ENCODE measurements at places on chromosomes 5 and 9. TPM values are rescaled to one million over a fixed set of nuclear protein-coding genes. Genes with fewer than 3 reads are reported as not detected.

The PCDHA5 gene
- not detected for total RNA-seq

DNA sequence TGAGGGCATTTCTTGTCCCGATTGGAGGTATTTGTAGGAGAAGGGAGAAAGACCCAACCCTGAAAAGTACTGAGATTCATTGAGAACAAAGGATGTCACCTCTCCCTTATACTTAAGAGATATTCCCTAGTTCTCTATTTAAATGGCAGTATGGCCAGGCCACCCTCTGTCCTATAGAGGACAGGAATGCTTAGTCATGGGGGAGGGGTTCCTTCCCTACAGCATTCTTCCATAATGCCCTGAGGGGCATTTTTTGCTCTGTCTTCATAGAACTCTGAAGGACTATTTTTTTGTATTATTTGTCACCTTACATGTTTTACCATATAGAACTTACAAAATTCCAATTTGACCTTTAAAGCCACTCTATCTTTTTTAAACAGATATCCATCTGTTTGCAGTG lies 176.3 kb downstream of the TMEM161B start:
- no peak for DNase-seq

DNA sequence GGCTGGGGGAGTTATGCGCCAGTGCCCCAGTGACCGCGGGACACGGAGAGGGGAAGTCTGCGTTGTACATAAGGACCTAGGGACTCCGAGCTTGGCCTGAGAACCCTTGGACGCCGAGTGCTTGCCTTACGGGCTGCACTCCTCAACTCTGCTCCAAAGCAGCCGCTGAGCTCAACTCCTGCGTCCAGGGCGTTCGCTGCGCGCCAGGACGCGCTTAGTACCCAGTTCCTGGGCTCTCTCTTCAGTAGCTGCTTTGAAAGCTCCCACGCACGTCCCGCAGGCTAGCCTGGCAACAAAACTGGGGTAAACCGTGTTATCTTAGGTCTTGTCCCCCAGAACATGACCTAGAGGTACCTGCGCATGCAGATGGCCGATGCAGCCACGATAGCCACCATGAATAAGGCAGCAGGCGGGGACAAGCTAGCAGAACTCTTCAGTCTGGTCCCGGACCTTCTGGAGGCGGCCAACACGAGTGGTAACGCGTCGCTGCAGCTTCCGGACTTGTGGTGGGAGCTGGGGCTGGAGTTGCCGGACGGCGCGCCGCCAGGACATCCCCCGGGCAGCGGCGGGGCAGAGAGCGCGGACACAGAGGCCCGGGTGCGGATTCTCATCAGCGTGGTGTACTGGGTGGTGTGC lies at the start of gene RXFP3:
TSS of gene RXFP3 (plus strand) at position 6 of the 636 bp plus-strand sequence. CDS start at position 361, 355 bp downstream.
- no peak for DNase-seq

DNA sequence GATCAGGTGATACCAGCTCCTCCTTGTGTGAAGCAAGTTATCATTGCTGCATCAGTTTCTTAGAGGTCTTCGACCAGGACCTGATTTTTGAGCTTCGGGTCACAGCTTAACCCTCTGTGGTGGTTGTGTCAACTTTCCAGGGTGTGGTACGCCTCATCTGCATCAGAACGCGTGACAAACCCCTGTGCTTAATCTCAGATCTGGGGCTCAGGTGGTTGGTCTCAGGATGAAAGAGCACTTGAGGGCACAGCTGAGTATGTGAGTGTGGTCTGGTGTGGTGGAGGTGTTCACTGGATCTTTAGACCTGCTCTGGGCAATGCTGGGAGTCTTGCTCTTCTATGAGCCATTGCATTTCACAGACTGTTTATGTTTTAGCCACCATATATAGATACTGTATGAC lies 64.1 kb downstream of the OSTF1 start:
- peak; percentile 63 for DNase-seq

DNA sequence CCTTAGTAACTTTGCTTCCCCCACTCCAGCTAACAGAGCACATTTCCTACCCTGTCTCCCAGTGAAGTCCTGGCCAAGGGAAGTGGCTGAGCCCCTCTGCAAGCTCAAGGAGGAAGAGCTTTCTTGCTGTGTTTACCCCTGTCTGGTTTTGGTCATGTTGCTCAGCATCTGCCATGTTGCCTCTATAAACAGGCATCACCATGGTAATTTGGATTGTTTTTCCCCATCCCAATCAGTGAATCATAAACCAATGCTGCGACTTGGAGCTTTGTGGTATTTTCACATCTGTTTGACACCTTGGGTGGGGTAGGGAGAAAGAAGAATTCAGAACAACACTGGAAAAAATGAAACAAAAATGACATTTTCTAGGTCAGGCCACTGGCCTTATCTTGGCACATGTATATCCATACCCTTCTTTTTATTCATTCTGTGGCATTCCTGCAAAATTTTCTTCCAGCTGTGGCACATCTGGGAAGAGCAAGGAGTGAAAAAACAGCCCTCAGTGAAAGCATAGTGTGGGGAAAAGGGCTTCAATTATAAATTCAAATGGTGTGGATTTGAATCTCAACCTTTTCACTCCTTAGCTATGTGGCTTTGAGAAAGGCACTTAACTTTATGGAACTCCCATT lies 42.5 kb downstream of the SLIT3 start:
- no peak for DNase-seq

The UGT3A2 gene
- not detected for total RNA-seq

DNA sequence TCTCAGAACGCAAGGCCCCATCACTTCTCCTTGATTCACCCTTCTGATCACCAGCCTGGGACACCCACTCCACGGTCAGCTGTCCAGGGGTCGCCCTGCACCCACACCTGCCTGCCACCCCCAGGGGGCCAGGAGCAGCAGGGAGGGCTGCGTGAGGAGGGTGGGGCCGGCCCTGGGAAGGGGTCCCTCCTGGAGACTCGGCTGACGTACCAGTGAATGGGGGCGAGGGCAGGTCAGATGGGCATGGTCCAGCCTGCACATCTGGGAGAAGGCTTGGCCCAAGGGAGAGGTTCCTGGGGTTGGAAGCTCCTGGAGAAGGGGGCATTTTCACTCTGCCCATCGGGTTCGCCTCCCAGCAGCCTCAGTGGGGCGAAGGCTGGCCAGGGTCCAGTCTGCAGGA lies 21.8 kb upstream of the SARDH start:
- DNase-seq: no peak

- no peak for DNase-seq
Measured at GRCh38 chr9:9799287-9799686, 813.5 kb downstream of the PTPRD start.

GRCh38 chr9:125652759-125653158 lies 54.2 kb downstream of the MAPKAP1 start:
- no peak for DNase-seq

The SLC6A7 gene
- not detected for total RNA-seq

The PHF24 gene
- total RNA-seq: 0.11 TPM

DNA sequence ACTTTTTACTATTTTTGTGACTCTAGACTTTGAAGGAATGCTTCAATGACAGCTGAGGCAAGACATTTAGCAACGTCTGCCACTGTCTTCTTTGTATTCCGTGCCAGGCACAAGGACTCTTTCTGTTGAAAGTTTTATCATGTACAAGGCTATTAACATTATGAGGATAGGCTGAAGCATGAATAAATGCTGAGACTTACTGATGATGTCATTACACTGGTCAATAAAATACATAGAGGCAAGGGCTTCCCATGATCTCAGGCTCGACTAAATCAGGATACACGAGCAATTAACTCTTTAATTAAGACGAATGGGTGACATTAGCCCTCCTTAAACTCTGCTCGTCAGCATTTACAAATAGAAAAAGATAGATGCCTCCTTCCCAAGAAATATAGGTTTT lies 1393.3 kb upstream of the WWC1 start:
- DNase-seq: no peak

- DNase-seq: no peak
Measured at GRCh38 chr5:2577312-2578036, 174.0 kb downstream of the IRX2 start.

- DNase-seq: no peak
Measured at GRCh38 chr9:108442627-108443018, 413.2 kb downstream of the ACTL7B start.

DNA sequence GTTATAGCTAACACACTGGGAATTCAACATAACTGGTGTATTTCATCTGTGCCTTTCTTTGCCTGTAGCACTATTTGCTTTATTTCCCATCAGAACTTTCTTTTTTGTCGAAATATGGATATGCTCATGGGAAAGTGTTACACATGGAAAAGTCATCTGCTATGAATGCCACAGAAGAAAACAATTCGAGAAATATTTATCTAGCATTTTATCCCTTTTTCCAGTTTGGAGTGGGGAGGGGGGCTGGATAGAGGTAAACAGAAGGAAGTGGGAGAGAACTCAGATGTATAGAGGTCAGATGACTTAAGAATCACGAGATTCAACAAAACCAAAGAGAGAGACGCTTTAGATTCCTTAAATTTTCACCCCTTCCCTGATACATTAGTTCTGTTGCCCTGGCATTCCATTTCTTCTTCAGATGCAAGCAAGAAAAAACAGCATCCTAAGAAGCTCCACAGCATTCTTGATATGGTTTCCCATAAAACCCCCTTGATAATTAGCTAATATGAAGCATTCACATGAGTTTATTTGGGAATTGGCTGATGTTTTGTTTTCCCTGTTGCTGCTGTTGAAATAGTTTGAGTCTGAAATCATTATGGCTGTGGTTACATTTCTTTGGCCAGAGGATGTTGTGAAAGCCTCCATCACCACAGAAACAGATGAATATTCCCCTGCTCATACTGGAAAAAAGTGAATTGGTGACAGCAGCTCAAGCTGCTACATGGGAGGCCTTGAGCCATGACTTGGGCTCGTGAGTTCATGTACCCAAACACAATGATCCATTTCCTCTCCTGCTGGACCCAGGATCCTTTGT lies 335.8 kb upstream of the DAB2 start:
- DNase-seq: no peak

DNA sequence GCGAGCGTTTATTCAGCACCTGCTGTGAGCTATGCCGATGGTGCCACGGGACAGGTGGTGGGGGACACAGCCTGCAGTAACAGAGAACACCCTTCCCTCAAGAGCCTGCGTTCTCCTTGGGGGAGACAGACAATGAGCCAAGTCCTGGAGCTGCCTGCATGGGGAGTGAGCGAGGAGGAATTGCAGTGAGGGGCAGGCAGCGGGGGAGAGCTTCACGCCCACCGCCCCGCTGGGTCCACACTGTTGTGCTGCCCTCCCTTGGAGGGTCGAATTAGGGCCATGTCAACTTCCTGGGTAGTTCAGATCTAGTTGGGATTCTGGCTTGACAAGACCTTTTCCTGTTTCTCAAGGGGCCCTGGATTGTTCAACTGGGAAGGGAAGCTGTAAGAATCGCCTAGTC lies 55.5 kb upstream of the N4BP3 start:
- no peak for DNase-seq

The FOXD1 gene
- total RNA-seq: 0.25 TPM

GRCh38 chr5:19547640-19548039 lies 440.4 kb downstream of the CDH18 start:
- DNase-seq: no peak

The TMEM171 gene
- not detected for total RNA-seq

GRCh38 chr5:134133188-134133994 lies 18.9 kb downstream of the TCF7 start:
- DNase-seq: no peak

The SPRY4 gene
- total RNA-seq: 0.64 TPM

DNA sequence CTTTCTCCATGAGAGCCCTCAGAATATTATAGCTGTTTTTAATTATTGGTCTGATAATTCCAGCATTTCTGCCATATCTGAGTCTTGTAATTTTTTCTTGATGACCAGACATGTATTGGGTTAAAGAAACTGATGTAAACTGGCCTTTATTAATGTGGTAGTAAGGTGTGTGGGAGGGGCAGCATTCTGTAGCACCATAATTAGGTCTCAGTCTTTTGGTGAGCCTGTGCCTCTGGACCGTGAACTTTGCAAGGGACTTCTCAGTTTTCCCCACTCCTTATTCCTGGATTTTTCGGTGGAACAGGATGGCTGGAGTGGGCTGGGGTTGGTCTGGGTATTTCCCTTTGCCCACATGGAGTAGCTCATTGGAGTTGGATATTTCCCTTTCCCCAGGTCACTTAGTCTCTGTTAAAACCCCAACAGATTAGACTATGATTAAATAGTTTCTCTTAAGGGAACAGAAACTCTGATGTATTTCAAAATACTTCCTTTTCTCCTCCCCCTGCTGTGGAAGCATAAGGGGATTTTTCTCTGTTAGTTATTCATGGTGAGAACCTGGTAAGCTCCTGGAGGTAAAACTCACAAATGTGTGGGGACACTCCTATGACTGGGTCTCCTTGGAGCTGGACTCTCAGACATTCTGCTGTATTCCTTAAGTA lies 52.4 kb downstream of the FSD1L start:
- no peak for DNase-seq

DNA sequence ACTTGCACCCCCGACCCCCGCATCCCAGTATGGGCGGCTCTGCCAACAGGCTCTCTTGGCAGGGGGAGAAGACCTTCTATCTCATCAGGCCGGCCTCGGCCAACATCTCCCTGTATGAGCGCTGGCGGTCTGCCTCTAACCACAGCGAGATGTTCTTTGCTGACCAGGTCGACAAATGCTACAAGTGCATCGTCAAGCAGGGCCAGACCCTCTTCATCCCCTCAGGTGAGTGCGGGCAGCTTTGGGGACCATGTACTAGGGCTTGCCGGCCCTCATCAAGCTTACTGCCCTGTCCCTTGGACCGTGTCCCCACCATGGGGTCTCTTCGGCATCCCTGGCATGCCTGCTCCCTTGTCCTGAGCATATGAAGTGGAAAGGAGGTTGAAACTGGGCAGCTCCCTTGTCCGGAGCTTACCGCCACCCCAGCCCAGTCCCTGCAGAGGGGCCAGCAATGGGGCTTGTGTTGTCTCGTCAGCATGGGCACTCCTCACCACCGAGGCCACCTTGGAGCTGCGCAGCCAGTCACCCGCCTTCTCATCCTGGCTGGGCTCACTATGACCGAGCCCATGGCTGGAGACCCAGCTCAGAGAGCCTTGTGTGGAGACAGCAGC lies 78.1 kb downstream of the PHF2 start:
- no peak for DNase-seq

DNA sequence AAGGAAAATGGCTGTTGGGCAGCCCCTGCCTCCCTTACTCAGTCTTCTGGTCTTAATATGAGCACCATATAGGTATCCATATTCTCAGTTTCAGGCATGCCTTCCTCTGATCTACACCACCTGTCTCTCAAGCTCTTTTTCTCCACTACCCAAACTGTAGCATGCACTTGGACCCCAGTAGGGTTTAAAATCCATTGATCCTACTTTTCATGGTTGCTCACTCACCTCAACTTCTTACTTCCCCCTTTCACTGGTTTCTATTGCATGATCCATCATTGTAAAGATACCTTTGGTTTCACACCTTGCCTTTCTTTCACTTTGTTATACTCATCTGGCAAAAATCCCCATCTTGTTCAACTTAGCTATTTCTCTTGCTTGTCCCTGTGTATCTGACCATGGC lies 159.4 kb downstream of the KDM4C start:
- no peak for DNase-seq

DNA sequence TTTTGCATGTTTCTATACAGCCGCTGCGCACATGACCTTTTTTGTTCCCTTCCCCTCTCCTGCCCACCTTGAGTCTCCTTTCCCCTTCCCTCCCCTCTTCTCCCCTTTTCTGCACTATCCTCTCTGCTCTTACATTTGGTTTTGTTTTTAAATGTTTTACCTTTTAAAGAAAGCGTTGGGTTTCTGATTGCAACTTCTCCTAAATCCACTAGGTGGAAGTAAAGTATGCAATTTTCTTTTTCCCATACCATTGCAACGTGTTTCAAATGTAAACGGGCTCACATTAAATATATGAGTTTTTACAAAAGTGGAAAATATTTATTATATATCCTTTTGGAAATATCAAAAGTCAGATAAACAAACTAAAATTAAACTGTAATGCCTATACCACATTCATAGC lies 500.9 kb downstream of the DIRAS2 start:
- DNase-seq: no peak

Data from activated T-helper 2 cell treated with anti-CD3 and anti-CD28 coated beads, Interferon-gamma antibody, Interleukin-2, Interleukin-4, amounts not matched to agents 10 μg/mL and 5 μg/mL and 100 μg/mL, durations not matched to agents 14 hours and 24 hours and 36 hours (primary cell).